Activated CD4-positive, alpha-beta T cell treated with anti-CD3 and anti-CD28 coated beads, Interleukin-2, amount 10 ng/mL, durations not matched to agents 24 days and 14 days (primary cell): ENCODE measurements at places on chromosomes 3 and 15.

GRCh38 chr3:135172191-135172869 lies 377.3 kb downstream of the EPHB1 start:
- no peaks in the 10 kb centered on the region for H3K4me1 ChIP-seq
- H3K4me3 ChIP-seq, result no peak overlapping the region
- no peaks in the 10 kb centered on the region for H3K27me3 ChIP-seq

- DNase-seq, result no peak
- no peaks in the 10 kb centered on the region for H3K27me3 ChIP-seq
- H3K4me3 ChIP-seq, result no peak overlapping the region
These were observed 296.2 kb downstream of the NEK10 start for GRCh38 chr3:27072810-27073651.

GRCh38 chr3:40645883-40646282 lies 121.1 kb downstream of the ZNF621 start:
- no peak overlapping the region for H3K27ac ChIP-seq
- no peaks in the 10 kb centered on the region for H3K36me3 ChIP-seq
- no peak overlapping the region for H3K4me3 ChIP-seq
- no peaks in the 10 kb centered on the region for H3K27me3 ChIP-seq
- DNase-seq, result no peak

GRCh38 chr3:195907684-195907933 lies 742 bp downstream of the TNK2 start:
- no peaks in the 10 kb centered on the region for H3K27me3 ChIP-seq
- H3K4me3 ChIP-seq, result peak overlapping the region; percentile 90

GRCh38 chr15:99895956-99896311 lies 162.7 kb upstream of the LYSMD4 start:
- H3K4me3 ChIP-seq, result no peak overlapping the region
- no peak overlapping the region for H3K27ac ChIP-seq
- no peaks in the 10 kb centered on the region for H3K27me3 ChIP-seq
- no peak for DNase-seq
- H3K36me3 ChIP-seq, result peaks cover 2% of the 10 kb centered on the region

- H3K4me1 ChIP-seq, result no peaks in the 10 kb centered on the region
- no peaks in the 10 kb centered on the region for H3K36me3 ChIP-seq
- DNase-seq, result no peak
- no peaks in the 10 kb centered on the region for H3K27me3 ChIP-seq
- H3K4me3 ChIP-seq, result no peak overlapping the region
- no peak overlapping the region for H3K27ac ChIP-seq
These were observed 532.4 kb upstream of the GBE1 start for GRCh38 chr3:82293867-82294266.

- peak; percentile 83 for DNase-seq
- peaks cover 21% of the 10 kb centered on the region for H3K4me1 ChIP-seq
- no peak overlapping the region for H3K4me3 ChIP-seq
- H3K27ac ChIP-seq, result no peak overlapping the region
- peaks cover 21% of the 10 kb centered on the region for H3K36me3 ChIP-seq
- no peaks in the 10 kb centered on the region for H3K27me3 ChIP-seq
These were observed 41.0 kb downstream of the ABHD2 start for GRCh38 chr15:89129123-89129815.

DNA sequence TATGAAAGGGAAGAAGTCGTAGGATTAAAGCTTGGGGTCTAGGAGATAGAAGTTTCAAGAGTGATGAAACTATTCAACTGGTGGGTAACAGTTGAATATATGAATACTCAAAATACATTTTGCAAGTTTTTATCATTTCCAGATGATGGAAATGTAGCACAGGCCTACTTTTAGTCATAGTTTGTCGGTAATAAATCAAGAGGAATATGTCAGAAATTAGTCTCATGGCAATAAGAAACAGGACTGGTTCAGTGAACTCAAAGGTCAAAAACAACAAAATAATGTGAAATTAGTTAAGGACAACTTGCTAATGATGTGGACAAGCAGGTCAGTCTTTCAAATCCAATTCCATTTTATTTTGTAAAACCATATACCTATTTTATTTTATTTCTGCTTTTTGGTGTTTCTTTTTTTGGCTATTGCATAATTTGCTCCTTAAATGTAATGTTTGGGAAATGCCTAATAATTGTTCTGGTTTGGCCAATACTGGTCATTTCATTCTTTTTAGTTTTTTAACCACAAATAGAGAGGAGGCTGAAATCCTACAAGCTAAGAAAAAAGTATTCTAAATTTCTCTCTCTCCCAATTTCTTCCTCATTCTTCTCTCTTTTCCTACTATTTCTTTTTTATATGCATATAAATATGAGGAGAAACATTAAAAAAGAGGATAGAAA lies 195.2 kb upstream of the ARHGEF26 start:
- H3K4me3 ChIP-seq, result no peak overlapping the region
- H3K4me1 ChIP-seq, result no peaks in the 10 kb centered on the region
- H3K27ac ChIP-seq, result no peak overlapping the region
- no peaks in the 10 kb centered on the region for H3K36me3 ChIP-seq
- H3K27me3 ChIP-seq, result peaks cover 2% of the 10 kb centered on the region

DNA sequence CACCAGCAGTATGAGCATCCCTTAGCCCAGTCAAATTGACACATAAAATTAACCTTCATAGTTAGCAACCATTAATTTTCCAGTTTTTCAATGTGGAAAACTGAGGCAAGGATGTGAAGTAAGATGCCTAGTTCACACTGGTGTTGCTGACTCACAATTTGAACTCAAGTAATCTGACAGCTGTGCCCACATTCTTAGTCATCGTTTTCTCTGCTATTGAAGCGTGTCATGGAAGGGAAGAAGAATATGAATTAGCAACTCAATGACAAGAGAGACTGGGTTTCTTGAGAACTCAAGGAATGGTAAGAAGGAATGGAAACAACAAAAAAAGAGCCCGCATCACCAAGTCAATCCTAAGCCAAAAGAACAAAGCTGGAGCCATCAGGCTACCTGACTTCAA lies 261.4 kb downstream of the EPHA3 start:
- no peaks in the 10 kb centered on the region for H3K27me3 ChIP-seq
- H3K4me3 ChIP-seq, result no peak overlapping the region
- no peak for DNase-seq

- H3K4me3 ChIP-seq, result no peak overlapping the region
- no peak overlapping the region for H3K27ac ChIP-seq
- peaks cover 14% of the 10 kb centered on the region for H3K4me1 ChIP-seq
- DNase-seq, result no peak
These were observed 36.7 kb downstream of the ZBTB38 start for GRCh38 chr3:141405025-141405424.

- peaks cover 4% of the 10 kb centered on the region for H3K36me3 ChIP-seq
- H3K27me3 ChIP-seq, result no peaks in the 10 kb centered on the region
- H3K27ac ChIP-seq, result no peak overlapping the region
- peaks cover 24% of the 10 kb centered on the region for H3K4me1 ChIP-seq
- no peak overlapping the region for H3K4me3 ChIP-seq
These were observed 47.2 kb downstream of the MCF2L2 start for GRCh38 chr3:183381179-183381578.

GRCh38 chr3:71689291-71689690 lies 35.9 kb downstream of the EIF4E3 start:
- peaks cover 12% of the 10 kb centered on the region for H3K4me1 ChIP-seq
- no peak overlapping the region for H3K27ac ChIP-seq
- H3K36me3 ChIP-seq, result peaks cover 47% of the 10 kb centered on the region
- H3K4me3 ChIP-seq, result no peak overlapping the region
- no peak for DNase-seq
- no peaks in the 10 kb centered on the region for H3K27me3 ChIP-seq

- peaks cover 10% of the 10 kb centered on the region for H3K4me1 ChIP-seq
- H3K27me3 ChIP-seq, result no peaks in the 10 kb centered on the region
- peak overlapping the region; percentile 85 for H3K27ac ChIP-seq
- peak; percentile 74 for DNase-seq
- peak overlapping the region; percentile 41 for H3K4me3 ChIP-seq
- no peaks in the 10 kb centered on the region for H3K36me3 ChIP-seq
These were observed 21.8 kb downstream of the MGLL start for GRCh38 chr3:127800508-127800907.

GRCh38 chr3:88025001-88025552 lies 33.7 kb downstream of the CGGBP1 start:
- H3K36me3 ChIP-seq, result no peaks in the 10 kb centered on the region
- H3K4me1 ChIP-seq, result peaks cover 15% of the 10 kb centered on the region
- H3K27ac ChIP-seq, result no peak overlapping the region
- no peaks in the 10 kb centered on the region for H3K27me3 ChIP-seq

DNA sequence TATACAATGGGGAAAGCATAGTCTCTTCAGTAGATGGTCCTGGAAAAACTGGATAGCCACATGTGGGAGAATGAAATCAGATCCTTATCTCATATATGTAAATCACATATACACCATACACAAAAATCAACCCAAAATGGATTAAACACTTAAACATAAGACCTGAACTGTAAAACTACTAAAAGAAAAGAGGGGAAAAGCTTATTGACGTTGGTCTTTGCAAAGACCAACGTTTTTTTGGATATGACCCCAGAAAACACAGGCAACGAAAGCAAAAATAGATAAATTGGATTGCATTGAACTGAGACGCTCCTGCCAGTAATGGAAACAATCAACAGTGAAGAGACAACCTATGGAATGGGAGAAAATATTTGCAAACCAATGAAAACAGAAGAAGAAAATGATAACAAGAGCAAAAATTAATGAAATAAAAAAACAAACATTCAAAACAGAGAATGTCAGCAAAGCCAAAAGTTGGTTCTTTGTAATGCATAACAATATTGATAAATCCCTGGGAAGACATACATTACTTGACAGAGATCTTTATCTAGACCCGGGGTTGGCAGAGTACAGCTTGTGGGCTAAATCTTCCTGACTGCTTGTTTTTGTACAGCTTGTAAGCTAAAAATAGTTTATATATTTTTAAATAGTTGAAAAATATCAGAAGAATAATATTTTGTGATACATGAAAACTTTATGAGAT lies 86.9 kb downstream of the NEO1 start:
- H3K36me3 ChIP-seq, result no peaks in the 10 kb centered on the region
- DNase-seq, result no peak
- H3K4me1 ChIP-seq, result peaks cover 18% of the 10 kb centered on the region
- no peak overlapping the region for H3K4me3 ChIP-seq

DNA sequence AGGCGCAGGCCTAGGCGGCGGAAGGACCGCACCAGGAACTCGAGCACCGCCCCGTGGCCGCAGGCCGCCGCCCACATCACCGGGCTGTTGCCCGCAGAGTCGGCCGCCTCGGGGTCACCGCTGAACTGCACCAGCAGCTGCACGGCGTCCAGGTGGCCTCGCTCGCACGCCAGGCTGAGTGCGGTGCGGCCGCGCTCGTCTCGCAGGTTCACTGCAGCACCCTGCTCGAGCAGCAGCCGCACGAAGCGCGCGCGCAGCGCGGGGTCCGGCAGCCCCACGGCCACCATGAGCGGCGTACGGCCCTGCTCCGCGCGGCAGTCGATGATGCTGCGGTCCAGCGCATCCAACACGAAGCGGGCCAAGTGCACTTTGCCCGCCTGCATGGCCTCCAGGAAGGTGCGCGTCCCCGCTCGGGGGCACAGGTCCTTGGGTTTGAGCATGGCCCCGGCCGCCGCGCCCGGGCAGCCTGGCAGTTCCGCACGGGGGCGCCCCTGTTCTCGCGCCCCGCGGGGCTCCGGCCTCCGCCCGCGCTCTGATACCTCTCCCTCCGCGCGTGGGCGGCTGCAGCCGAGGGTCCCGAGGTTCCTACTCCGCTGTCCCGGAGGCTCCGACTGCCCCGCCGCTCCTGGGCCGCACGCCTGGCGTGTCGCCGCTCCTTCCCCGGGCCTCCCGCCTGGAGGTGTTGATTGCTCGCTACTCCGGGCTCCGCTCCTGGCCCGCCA lies 556 bp downstream of the ANKRD63 start:
- peaks cover 4% of the 10 kb centered on the region for H3K4me1 ChIP-seq
- peaks cover 4% of the 10 kb centered on the region for H3K36me3 ChIP-seq
- DNase-seq, result peak; percentile 87
- H3K4me3 ChIP-seq, result peak overlapping the region; percentile 77
- H3K27ac ChIP-seq, result no peak overlapping the region

DNA sequence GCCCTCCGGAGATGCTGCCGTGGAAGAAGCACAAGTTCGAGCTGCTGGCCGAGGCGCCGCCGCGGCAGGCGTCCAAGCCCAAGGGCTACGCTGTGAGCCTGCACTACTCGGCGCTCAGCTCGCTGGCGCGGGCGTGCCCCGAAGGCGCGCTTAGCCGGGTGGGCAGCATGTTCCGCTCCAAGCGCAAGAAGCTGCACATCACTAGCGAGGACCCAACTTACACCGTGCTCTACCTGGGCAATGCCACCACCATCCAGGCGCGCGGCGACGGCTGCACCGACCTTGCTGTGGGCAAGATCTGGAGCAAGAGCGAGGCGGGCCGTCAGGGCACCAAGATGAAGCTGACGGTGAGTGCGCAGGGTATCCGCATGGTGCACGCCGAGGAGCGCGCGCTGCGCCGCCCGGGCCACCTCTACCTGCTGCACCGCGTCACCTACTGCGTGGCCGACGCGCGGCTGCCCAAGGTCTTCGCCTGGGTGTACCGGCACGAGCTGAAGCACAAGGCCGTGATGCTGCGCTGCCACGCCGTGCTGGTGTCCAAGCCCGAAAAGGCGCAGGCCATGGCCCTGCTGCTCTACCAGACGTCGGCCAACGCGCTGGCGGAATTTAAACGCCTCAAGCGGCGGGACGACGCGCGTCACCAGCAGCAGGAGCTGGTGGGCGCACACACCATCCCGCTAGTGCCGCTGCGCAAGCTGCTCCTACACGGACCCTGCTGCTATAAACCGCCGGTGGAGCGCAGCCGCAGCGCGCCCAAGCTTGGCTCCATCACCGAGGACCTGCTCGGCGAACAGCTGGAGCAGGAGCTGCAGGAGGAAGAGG lies 1.3 kb downstream of the FAM43A start:
- H3K36me3 ChIP-seq, result peaks cover 2% of the 10 kb centered on the region
- peak overlapping the region; percentile 83 for H3K4me3 ChIP-seq
- peaks cover 56% of the 10 kb centered on the region for H3K27me3 ChIP-seq
- peaks cover 51% of the 10 kb centered on the region for H3K4me1 ChIP-seq
- peak; percentile 75 for DNase-seq

- H3K4me3 ChIP-seq, result peak overlapping the region; percentile 73
- DNase-seq, result no peak
- peaks cover 70% of the 10 kb centered on the region for H3K27me3 ChIP-seq
- H3K27ac ChIP-seq, result peak overlapping the region; percentile 36
- peaks cover 13% of the 10 kb centered on the region for H3K36me3 ChIP-seq
These were observed 9.0 kb downstream of the ISL2 start for GRCh38 chr15:76345583-76345879.

GRCh38 chr15:45799508-45799907 lies 164.7 kb downstream of the SQOR start:
- H3K27ac ChIP-seq, result no peak overlapping the region
- DNase-seq, result no peak
- no peak overlapping the region for H3K4me3 ChIP-seq
- peaks cover 2% of the 10 kb centered on the region for H3K27me3 ChIP-seq
- H3K36me3 ChIP-seq, result no peaks in the 10 kb centered on the region
- H3K4me1 ChIP-seq, result no peaks in the 10 kb centered on the region

DNA sequence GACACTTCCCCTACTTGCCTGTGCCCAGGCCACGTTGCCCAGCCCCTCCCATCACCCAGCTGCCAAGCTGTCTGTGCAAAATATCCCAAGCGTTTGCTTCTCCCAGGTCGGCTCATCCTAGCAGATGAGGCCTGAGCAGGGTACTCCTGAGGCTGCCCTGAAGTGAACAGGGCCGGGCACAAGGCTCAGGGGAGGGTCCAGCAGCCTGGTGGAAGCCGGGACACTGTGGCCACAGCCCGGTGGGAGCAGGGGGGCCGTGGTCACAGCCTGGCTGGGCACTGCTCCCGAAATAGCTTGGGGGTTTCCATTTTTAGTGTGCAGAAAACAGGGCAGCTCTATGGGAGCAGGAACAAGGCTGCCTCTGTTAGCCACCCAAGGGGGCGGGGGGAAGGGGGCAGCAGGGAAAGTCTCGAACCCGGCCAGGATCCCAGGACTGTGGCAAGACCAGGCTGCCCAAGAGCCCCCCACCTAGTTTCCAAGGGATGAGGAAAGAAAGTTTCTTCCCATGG lies 3.4 kb downstream of the PLXNB1 start:
- no peak overlapping the region for H3K27ac ChIP-seq
- H3K4me3 ChIP-seq, result no peak overlapping the region
- H3K4me1 ChIP-seq, result peaks cover 15% of the 10 kb centered on the region
- H3K27me3 ChIP-seq, result peaks cover 20% of the 10 kb centered on the region
